ENCODE measurements at places on chromosomes 4 and X.

GRCh38 chr4:79653871-79654270 lies 245.8 kb upstream of the GK2 start:
- DNase-seq = no peak

DNA sequence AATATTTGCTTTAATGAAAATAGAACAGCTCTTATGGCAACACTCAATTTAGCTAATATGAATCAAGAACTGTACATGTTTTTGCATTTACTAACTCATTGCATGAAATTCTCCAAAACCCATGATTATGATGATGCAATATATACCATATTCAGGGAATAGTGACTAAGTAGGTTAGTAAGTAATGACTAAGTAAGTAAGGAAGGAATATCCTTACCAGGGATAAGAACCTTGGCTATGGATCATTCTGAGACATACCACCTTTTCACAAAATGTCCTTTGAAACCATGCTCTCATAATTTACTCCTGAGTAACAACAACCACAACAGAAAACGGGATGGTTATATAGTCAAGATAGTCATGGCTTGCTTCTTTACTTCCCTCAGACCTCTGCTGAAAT lies 1513.0 kb downstream of the STIM2 start:
- DNase-seq = no peak

- DNase-seq = no peak
Measured at GRCh38 chr4:121632636-121633035, 64.1 kb downstream of the ANXA5 start.

GRCh38 chr4:2366252-2367192 lies 51.9 kb downstream of the ZFYVE28 start:
- DNase-seq = no peak

DNA sequence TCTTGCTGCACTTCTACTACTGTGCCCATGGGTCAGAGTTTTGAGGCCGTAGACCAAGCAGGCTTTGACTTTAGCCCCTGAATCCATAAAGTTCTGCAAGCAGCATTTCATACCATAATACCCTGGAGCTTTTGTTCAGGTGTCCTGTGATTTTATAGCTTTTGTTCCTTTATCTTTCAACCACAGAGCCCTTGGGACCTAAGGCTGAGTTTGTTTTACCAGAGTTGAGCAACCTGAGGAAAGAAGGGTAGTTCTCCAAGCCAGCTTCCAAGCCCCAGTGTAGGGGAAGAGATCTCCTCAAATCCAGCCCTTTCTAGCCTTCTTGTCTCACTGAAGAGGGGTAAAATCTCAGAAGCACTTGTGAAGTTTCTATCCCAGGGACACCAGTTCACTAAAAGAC lies 35.1 kb downstream of the MAGED2 start:
- no peak for DNase-seq

GRCh38 chrX:84216406-84216805 lies 28.4 kb upstream of the RPS6KA6 start:
- no peak for DNase-seq
